ENCODE measurements at places on chromosomes 6 and 20. TPM values are rescaled to one million over a fixed set of nuclear protein-coding genes. Genes with fewer than 3 reads are reported as not detected.
A peak's percentile ranks its signal among the peaks of the same experiment; 100 is the strongest.

DNA sequence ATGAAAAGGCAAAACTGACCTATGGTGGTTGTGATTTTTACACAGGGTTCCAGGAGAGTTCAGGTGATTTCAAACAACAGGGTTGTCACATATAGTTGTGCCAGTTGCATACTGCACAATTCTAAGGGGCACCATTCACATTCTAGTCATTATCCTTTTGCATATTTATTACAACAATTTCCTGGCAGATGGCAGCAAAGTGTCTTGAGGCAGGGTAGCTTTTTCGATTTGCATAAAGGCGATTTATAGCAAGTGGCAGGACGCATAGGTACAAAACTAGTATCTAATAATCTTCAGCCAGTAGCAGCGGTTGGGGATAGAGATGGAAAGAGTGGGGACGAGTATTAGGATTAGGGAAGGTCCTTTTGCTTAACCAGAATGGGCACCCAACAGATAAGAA is 46.5 kb upstream of the TRAF3IP2 start:
- no peak for DNase-seq

GRCh38 chr20:63518946-63519667 is 1.5 kb upstream of the PPDPF start:
- DNase-seq, result no peak

DNA sequence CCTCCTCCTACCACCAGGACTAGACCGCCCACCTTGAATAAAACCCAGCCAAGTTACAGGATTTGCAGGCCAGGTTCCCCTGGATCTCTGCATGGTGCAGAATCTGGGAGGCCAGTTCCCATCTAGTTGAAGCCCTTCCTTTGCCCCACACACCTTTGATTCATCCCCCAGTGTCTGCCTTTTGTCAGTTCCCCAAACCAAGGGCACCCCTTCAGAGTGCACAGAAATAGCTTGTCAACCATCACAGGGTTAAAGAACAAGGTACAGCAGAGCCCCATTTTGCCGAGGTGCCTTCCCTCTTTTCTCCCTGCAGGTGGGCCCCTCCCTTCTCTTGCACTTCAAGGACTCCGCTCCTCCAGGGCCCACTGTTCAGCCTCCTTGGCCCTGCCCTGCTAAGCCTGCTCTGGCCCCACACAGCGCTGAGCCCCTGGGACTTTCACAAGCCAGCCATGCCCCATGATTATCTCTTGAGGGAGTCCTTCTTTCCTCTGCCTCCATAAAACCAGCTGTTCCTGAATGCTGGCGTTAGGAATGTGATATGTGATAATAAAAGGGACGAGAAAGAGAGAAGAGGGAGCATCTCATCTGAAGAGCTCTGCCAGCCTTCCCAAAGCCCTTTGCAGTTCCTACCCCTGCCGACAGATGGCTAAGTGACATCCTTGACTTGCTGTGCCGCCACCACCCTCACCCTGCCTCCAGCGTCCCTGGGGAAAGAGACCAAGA is 280.3 kb downstream of the CDC5L start:
- peak; percentile 27 for DNase-seq

GRCh38 chr20:35260426-35260825 is 17.5 kb downstream of the MMP24OS start:
- DNase-seq, result no peak

The KHDC3L gene
- total RNA-seq, result not detected

GRCh38 chr6:2663123-2663522 is 87.6 kb downstream of the MYLK4 start:
- no peak for DNase-seq

GRCh38 chr6:37024656-37025337 is 19.3 kb downstream of the FGD2 start:
- DNase-seq, result peak; percentile 51

DNA sequence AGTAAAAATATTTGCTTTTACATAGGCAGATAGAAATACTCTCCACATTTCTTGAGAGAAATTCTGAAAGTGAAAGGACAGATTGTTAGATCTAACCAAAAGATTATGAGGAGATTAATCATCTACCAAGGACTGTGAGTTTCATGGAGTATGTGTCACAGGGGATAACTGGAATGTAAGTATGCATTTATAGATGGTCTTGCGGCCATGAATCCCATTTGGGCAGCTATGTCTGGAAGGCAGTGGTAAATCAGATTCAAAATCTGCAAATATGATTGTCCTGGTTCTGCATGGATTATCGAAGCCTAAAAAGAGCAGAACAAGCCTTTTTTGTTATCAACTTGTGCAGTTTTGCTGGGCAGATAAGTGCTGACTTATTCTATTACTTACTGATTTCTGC is 293.8 kb downstream of the RFPL4B start:
- peak; percentile 87 for DNase-seq

The TRIM40 gene
- not detected for total RNA-seq

The SLC35D3 gene
- total RNA-seq, result not detected

DNA sequence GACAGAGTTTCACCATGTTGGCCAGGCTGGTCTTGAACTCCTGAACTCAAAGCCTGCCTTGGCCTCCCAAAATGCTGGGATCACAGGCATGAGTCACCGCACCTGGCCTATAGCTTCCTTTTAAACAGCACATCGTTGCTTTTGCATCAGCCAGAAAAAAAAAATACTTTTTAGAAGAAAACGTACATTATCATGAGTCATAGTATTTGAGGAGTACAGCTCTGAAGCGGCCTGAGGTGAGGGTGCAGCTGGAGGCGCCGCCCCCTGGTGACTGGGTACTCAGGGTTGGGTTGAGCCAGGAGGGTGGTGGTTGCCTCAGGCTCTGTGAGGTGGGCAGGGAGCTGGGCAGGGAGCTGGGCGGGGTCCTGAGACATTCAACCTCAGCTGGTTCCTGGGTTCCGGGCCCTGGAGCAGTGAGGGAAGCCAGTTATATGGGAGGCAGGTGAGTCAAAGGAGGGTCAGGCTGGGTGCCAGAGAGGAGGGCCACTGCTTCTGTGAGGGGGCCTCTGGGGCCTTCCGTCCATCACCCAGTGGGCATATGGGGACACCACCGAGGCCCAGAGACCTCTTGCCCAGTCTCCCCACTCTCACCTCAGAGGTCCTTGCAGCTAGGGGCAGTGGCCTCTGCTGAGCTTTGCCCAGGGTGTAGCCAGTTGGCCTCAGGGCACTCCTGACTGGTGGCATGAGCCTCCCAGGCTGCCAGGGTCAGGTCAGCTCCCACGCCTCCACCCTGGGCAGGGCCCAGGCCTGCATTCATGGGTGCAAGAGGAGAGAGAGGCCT is 11.7 kb upstream of the ID1 start:
- peak; percentile 100 for DNase-seq

The CHRNA4 gene
- not detected for total RNA-seq

GRCh38 chr20:48180024-48180423 is 394.7 kb upstream of the SULF2 start:
- DNase-seq, result peak; percentile 26

- no peak for DNase-seq
Observed at GRCh38 chr6:43713643-43714310, 26.2 kb upstream of the MRPS18A start.

GRCh38 chr20:8356806-8357205 is 224.7 kb downstream of the PLCB1 start:
- no peak for DNase-seq

- DNase-seq, result no peak
Observed at GRCh38 chr6:42148058-42148457, 5.6 kb upstream of the C6orf132 start.

The CST4 gene
- total RNA-seq, result not detected

- DNase-seq, result no peak
Observed at GRCh38 chr20:56616716-56617115, 12.4 kb upstream of the TFAP2C start.

GRCh38 chr20:51450221-51450712 is 92.3 kb downstream of the NFATC2 start:
- DNase-seq, result no peak

Data from RPMI7951 (cell line).